SK-MEL-5 (cell line): ENCODE measurements at places on chromosomes 6 and 20.
A peak's percentile ranks its signal among the peaks of the same experiment; 100 is the strongest.

DNA sequence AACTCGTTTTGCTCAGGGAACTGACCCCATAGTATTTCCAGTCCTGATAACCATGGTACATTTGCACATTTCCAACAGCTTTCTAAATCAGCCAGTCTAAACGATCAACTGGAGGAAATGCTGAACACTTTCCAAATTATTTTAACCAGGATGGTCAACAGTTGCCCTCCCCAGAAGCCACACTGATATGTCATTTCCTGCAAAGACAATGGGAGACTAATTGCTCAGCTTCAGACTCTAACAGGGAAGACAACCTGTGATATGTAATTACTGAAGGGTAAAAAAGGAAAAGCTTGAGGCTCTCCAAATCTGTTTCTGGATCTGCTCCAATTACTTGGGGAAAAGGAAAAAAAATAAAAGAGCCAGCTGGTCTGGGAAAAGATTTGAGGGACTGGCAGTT lies 88.8 kb downstream of the FYN start:
- no peak for DNase-seq

- DNase-seq = no peak
Observed at GRCh38 chr6:42264162-42264851, 46.6 kb upstream of the MRPS10 start.

DNA sequence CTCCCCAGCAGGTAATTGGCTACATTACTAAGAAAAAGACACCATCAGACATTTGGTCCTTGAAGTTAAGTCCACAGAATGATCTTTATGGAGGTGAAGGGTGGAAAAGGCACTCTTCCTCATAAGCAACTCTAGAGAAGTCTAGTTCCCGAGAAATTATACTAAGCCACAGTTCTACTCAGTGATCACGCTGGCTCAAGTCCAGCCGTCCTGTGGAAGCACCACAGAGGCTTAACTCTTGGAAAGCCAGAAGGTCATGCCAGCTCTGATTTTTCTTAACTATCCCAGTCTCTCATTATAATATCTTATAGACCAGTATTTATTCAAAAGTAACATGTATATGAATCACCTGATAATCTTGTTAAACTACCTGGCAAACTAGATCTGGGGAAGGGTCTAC lies 258.5 kb downstream of the EYA4 start:
- no peak for DNase-seq

- no peak for DNase-seq
Observed at GRCh38 chr6:137045222-137045789, 541 bp upstream of the IL20RA start.

GRCh38 chr20:10719740-10720385 lies 46.1 kb upstream of the JAG1 start:
- DNase-seq = peak; percentile 10

GRCh38 chr20:25014816-25015215 lies 22.3 kb upstream of the APMAP start:
- no peak for DNase-seq

DNA sequence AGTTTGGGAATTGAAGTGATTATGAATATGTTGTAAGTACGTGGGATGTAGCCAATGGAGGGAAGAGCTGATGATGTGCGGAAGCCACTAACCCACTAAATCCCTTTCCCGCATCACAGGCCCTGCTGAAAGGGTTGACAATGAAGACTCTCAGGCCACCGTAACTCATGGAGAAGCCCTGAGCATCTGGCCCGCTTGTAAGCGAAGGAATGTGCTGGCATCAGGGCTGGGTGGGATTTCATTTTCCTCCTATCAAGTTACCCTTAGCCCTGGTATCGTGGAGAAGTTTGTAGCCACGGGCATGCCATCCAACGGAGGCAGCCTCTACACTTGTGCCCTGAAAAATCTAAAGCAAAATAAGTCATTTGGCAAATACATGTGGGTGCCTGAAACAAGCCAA lies 355.0 kb downstream of the CDH26 start:
- DNase-seq = no peak

- peak; percentile 62 for DNase-seq
Observed at GRCh38 chr20:32483351-32484224, 101.5 kb downstream of the NOL4L start.

- DNase-seq = peak; percentile 24
Observed at GRCh38 chr20:12358655-12359009, 440.9 kb downstream of the BTBD3 start.

DNA sequence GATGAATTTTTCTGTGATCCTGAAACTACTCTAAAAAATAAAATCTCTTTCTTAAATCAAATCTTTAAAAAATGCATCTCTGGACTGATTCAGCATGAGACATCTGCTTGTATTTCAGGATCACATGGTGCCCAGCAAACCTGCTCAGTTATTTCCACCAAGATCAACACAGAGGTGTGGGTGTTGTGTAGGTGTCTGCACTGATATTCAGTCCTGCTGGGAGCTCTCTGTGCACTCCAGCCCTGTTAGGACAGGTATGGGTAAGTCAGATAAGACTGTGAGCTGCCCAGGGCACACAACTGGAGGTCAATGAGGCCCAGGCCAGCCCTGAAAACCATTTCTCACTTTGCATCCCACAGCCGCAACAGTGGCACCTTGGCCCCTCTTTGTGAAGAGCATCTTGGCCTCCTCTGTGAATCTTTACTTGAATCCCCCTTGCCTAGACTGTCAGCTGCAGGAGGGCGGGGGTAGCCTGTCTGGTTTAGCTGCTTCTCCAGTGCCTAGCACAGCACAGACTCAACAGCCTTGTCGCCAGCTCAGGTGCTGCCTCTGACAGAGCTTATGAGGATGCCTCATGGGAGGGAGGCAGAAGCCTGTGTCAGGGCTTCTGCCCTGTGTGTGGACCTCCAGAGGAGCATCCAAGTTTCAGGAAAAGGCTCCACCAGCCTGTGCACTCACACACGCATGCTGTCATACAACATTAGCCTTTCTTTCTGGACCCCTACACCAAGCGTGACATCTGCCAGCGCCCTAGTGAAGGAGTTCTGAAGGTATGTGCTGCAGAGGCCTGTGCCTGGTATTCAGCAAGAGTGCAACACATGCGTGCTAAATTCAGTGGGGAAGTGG lies 187.6 kb upstream of the CST7 start:
- DNase-seq = no peak

DNA sequence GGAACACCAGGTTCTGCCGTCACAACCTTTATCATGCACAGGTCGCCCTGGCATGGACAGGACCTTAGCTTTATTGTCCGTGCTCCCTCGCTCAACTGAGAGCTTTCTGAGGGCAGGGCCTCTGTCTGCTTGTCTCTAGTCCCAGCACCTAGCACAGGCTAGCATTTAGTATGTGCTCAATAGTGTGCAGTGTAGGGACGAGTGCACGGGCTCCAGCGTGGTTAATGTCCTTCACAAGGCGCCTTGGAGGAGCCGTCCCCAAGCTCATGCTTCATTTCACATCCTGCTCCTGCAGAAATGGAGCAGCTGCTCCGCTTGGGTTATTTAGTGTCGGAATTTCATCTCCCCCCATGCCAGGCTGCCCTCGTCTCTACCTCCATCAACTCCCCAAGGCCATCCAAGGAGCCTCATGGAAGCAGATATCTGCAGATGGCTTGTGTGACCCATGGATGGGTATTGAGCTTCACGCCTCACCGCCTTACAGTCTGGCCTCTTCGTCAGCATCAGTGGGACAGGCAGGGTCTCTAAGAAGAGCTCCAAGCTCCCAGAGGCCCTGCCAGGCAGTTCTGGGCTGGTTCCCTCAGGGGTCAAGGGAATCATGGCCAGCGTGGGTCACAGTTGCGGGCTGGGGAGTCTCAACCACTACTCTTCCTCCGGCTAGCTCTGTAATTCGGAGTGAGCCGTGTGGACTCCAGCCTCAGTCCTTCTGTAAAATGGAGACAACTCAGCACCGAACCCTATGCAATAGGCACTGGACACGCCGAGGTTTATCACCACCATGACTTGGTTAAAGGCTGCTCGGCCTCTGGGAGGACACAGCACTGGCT lies 60.8 kb upstream of the APCDD1L start:
- DNase-seq = no peak

GRCh38 chr20:31722257-31723068 lies at the start of gene BCL2L1:
Gene BCL2L1, minus strand, starts transcription at chr20:31722868. Its CDS starts 650 bp downstream, at chr20:31722218.
- DNase-seq = peak; percentile 74

GRCh38 chr6:34513646-34514045 lies 42.5 kb downstream of the SPDEF start:
- DNase-seq = no peak

GRCh38 chr6:110128418-110128817 lies 51.1 kb downstream of the WASF1 start:
- no peak for DNase-seq

- DNase-seq = no peak
Observed at GRCh38 chr20:17327185-17328148, 100.6 kb downstream of the PCSK2 start.

- DNase-seq = no peak
Observed at GRCh38 chr6:45830441-45831139, 185.1 kb downstream of the CLIC5 start.

GRCh38 chr20:22450537-22450936 lies 133.8 kb downstream of the FOXA2 start:
- DNase-seq = no peak

- DNase-seq = no peak
Observed at GRCh38 chr6:156590482-156590881, 186.7 kb upstream of the ARID1B start.

DNA sequence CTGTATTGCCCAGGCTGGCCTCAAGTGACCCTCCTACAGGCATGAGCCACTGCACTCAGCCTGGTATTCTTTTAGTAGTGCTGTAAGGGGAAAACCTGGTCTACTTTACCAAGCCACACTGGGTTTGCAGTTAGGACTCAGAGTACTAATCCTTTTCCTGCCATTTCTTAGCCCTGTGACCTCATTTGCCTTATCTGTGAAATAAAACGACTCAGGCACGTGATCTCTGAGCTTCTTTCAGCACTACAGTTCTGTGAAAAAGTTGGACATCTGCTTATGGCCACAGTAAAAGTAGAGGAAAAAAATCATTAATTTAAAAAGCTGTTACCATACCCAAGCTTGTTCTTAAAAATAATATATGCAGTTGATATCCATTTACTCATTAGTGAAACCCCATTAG lies 1007.5 kb downstream of the KIF16B start:
- DNase-seq = no peak

- peak; percentile 58 for DNase-seq
Observed at GRCh38 chr20:18258126-18258860, 30.0 kb upstream of the ZNF133 start.

DNA sequence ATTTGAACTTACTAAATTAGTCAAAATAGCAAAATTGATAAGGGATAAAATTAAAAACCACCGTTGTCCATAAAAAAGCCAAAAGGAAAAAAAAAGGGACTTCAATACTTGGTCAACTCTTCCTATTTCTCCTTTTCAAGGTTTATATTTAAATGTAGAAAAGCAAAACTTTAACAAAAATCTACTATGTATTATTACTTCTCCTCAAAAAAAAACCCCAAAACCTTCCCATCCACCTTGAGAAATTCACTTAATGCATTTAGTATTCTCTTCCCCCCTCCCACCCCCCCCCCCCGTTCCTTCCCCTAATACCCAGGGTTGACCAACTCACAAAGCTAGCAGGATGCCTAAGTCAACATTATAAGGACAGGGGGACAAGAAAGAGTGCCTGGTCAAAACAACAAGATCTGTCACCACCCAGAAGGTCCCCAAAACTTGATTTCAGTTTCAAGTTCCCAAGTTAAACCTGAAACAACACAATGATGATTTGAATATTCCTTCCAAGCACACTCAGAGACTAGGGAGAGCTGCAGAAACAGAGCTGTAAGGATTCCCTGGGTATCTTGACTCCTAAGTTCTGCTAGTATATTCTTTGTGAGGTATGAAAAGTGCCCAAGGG lies 14.6 kb downstream of the GMDS start:
- DNase-seq = no peak

DNA sequence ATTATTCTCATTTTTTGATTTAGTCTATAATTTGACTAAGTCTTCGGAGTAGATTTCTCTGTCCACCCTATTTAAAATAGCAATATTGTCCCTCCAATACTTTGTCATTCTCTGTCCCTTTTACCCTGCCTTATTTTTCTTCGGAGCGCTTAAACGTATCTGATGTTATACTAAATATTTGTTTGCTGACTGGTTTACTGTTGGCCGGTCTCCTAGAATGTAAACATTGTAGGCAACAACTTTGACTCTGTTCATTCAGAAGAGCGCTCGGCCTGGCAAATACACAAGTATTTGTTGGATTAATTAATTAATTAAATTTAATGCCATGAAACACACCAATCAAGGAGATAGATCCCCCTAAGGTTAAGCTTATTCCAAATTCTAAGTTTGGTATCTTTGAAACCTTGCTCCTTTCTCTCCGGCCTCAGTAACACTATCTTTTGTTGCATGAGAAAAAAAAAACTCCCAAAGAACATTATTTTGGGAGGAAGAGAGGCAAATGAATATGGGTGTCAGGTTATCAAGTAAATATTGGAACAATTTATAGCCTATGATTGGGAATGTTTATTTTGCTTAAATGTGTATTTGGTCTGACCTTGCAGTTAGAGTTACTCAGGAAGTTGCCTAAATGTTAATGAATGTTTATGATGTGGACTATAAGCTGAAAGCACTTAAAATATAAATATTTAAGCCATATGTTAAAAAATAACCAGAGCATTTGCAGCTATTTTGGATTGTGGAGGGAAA lies 231.1 kb downstream of the SOX4 start:
- DNase-seq = no peak

DNA sequence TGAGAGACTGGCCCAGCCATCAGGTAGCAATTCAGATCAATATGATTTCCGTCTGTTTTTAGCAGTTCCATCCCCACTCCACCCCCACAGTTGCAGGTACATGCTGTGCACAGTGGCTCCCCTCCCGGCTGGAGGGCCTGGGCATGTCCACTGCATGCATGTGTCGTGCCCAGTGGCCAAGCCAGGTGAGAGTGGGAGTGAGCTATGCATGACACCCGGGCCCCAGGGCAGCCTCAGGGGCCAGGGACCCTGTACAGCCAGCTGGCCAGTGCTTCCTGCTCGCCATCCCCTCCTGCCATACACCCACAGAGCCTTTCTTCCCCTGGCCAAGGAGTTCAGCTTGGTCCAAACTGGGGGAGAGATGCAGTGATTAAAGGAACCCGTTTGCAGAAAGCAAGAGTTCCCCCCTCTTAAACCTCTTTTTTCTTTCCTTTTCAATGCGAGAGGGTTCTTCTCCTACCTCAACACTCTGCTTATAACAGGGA lies 135.3 kb downstream of the THBS2 start:
- no peak for DNase-seq
